B cell (primary cell): ENCODE measurements at places on chromosomes 3 and 15. TPM values are rescaled to one million over a fixed set of nuclear protein-coding genes. Genes with fewer than 3 reads are reported as not detected.

DNA sequence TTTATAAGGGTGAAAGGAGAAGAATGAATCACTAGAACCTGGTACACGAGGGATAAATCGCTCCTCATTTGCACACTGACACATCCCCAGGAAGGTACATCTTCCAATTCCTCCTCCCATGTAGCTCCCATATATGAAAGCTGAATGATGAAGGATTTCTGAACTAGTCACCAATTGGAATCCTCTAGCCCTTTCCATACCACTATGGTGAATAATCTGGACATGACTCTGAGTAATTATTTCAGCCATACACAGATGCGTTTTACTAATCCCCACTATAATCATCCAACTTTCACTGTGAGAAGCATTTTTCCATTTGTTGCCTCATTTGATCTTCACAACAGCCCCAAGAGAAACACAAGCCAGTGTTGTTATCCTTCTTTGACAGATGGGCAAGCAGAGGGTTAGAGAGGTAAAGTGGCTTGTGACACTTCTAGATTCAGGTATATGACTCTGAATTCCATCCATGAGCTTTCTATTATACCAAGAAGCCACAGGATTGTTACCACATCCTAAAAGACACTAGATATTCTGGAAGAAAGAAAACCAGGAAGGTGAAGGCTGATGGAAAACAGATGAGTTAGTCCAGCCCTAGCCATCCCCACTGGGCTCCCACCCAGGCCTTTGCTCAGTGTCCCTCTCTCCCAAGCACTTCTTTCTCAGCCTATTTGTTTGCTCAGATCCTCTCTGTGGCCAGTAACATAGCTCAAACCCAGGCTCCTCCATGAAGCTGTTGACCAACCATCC is 22.2 kb upstream of the BCL6 start:
- no peaks in the 10 kb centered on the region for H3K36me3 ChIP-seq
- DNase-seq: no peak
- H3K4me3 ChIP-seq: no peak overlapping the region
- H3K27ac ChIP-seq: no peak overlapping the region

DNA sequence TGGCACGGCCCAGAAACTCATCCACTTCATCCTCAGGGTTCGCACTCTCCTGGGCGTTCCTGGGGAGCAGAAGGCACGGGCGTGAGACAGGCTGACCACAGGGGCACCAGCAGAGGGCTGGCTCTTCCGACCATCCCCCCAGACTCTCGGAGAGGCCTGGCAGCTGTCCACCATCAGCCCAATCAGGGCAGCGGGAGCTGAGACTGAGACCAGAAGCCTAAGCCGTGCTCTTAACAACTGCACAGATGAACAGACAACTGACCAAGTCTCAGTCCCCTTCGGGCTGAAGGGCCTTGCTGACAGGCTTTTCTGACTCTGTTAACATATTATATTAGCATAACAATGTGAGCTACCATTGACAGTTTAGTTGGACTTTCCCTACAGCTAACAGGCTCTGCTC is 118.0 kb downstream of the SEC22A start:
- DNase-seq: no peak
- no peak overlapping the region for H3K4me3 ChIP-seq
- no peaks in the 10 kb centered on the region for H3K27me3 ChIP-seq

DNA sequence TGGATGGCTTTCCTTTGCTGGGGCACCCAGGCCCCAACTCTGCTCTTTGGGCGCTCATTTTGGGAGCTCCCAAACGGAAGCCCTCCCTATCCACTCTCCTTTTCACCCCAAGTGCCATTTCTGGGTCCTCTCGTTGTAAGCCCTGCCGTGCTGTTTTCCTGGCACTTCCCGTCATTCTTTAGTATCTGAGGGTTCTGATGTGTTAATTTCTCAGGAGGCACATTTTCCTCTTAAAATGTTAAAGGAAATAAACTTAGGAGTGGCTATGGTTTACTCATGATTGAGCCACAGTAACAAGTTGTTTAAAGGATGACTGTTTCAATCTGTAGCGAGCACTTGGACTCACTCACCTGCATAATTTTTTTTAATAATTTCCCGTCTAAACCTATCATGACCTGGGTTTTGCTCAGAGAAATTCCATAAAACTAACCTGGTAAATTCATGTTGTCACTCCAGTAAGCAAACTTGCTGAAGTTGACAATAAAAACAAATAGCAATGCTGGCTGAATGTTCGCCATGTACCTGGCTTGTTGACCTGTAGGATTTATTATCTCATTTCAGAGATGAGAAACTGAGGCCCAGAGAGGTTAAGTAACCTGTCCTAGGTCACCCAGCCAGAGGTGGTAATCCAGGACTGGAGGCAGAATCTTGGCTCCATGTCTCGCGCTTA is 10.6 kb downstream of the ALDH1A3 start:
- no peak overlapping the region for H3K4me3 ChIP-seq
- no peak overlapping the region for H3K27ac ChIP-seq
- no peaks in the 10 kb centered on the region for H3K4me1 ChIP-seq
- H3K36me3 ChIP-seq: no peaks in the 10 kb centered on the region
- H3K27me3 ChIP-seq: no peaks in the 10 kb centered on the region
- DNase-seq: no peak

- peaks cover 22% of the 10 kb centered on the region for H3K4me1 ChIP-seq
- no peaks in the 10 kb centered on the region for H3K27me3 ChIP-seq
- no peak overlapping the region for H3K4me3 ChIP-seq
- no peak for DNase-seq
- no peak overlapping the region for H3K27ac ChIP-seq
- no peaks in the 10 kb centered on the region for H3K36me3 ChIP-seq
Observed at GRCh38 chr15:64905941-64906340, 5.8 kb upstream of the ANKDD1A start.

GRCh38 chr15:71747128-71748083 is 62.9 kb upstream of the NR2E3 start:
- DNase-seq: no peak
- peaks cover 6% of the 10 kb centered on the region for H3K27me3 ChIP-seq
- no peak overlapping the region for H3K27ac ChIP-seq
- H3K4me1 ChIP-seq: no peaks in the 10 kb centered on the region

KBTBD13 gene
- not detected in 2 replicates for polyA plus RNA-seq

EIF2A gene
- polyA plus RNA-seq: 63.4 and 93.2 TPM in 2 replicates

DNA sequence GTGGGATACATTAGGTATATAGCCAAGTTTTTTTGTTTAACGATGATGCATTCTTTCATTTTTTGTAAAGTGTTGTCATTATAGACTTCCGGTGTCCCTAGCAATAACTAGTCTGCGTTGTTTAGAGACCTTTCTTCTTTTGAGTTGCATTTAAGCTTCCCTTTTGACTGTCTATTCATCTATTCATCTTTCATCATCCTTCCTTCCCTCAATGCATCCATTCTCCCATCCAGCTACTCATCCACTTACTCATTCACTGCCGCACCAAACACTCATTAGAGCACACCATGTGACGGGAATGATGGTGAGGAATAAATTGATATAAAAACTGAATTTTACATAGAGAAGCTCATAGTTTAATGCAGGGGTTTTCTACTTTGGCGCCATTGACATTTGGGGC is 32.9 kb downstream of the OR4F15 start:
- H3K27me3 ChIP-seq: peaks cover 3% of the 10 kb centered on the region
- no peak for DNase-seq
- no peak overlapping the region for H3K4me3 ChIP-seq
- H3K4me1 ChIP-seq: no peaks in the 10 kb centered on the region
- H3K27ac ChIP-seq: no peak overlapping the region
